ENCODE measurements at places on chromosomes 4 and X.

GRCh38 chr4:176642472-176642871, 150.2 kb downstream of the VEGFC start:
- no peak for DNase-seq
- no peaks in the 10 kb centered on the region for H3K4me1 ChIP-seq
- no peaks in the 10 kb centered on the region for H3K27me3 ChIP-seq
- no peak overlapping the region for H3K27ac ChIP-seq
- H3K36me3 ChIP-seq = no peaks in the 10 kb centered on the region

GRCh38 chr4:118173956-118174725, 139.9 kb downstream of the NDST3 start:
- H3K36me3 ChIP-seq = no peaks in the 10 kb centered on the region
- H3K27me3 ChIP-seq = peaks cover 16% of the 10 kb centered on the region
- peaks cover 4% of the 10 kb centered on the region for H3K4me1 ChIP-seq
- DNase-seq = no peak
- H3K27ac ChIP-seq = no peak overlapping the region
- no peak overlapping the region for H3K4me3 ChIP-seq

DNA sequence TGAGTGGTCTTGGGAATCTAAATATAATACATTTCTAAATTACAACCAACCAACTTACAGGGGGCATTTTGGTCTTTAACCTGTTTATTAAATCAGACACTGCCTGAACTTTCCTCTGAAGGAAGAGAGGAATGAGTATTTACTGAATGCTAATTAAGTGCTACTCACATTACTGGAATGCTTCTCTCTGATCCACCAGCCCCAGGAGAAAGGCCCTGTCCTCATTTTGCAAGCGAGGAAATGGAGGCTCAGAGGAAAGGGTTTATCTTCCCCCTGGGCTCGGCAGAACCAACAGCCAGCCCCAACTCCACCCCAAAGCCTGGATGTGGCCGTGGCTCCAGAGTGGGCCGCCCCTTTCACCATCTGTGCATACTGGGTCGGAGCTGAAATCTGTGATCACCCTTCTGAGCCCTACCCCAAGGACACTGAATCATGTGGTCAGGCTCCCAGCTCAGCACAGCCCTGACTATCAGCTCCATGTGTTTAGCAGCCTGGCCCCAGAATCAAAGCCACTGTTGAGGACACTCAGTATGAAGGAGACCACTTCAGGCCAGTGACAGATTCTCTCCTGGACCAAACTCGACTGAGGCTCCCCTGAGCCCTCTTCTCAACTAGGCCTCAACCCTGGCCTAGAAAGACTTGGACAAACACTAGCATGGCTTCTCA, 56.7 kb upstream of the ENPP6 start:
- peaks cover 8% of the 10 kb centered on the region for H3K36me3 ChIP-seq
- no peak overlapping the region for H3K4me3 ChIP-seq
- no peak for DNase-seq
- peaks cover 13% of the 10 kb centered on the region for H3K4me1 ChIP-seq

- no peak for DNase-seq
- no peak overlapping the region for H3K4me3 ChIP-seq
- H3K36me3 ChIP-seq = no peaks in the 10 kb centered on the region
- H3K4me1 ChIP-seq = peaks cover 4% of the 10 kb centered on the region
- no peak overlapping the region for H3K27ac ChIP-seq
- H3K27me3 ChIP-seq = no peaks in the 10 kb centered on the region
These were observed 7.9 kb upstream of the SERTM2 start for GRCh38 chrX:111503485-111503993.

DNA sequence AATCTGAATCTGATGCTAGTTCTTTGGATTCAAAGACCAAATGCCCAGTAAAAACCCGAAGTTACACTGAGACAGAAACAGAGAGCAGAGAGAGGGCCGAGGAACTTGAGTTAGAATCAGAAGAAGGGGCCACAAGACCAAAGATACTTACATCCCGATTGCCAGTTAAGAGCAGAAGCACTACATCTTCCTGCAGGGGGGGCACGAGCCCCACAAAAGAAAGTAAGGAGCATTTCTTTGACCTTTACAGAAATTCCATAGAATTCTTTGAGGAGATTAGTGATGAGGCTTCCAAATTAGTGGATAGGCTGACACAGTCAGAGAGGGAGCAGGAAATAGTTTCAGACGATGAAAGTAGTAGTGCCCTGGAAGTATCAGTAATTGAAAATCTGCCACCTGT, 309.3 kb downstream of the ANK2 start:
- peaks cover 15% of the 10 kb centered on the region for H3K4me1 ChIP-seq
- no peak for DNase-seq
- H3K27ac ChIP-seq = no peak overlapping the region
- H3K36me3 ChIP-seq = no peaks in the 10 kb centered on the region
- peaks cover 7% of the 10 kb centered on the region for H3K27me3 ChIP-seq
- no peak overlapping the region for H3K4me3 ChIP-seq

GRCh38 chrX:44063606-44064005, 90.4 kb upstream of the NDP start:
- no peaks in the 10 kb centered on the region for H3K27me3 ChIP-seq
- H3K4me3 ChIP-seq = no peak overlapping the region
- H3K27ac ChIP-seq = no peak overlapping the region
- H3K36me3 ChIP-seq = peaks cover 2% of the 10 kb centered on the region

DNA sequence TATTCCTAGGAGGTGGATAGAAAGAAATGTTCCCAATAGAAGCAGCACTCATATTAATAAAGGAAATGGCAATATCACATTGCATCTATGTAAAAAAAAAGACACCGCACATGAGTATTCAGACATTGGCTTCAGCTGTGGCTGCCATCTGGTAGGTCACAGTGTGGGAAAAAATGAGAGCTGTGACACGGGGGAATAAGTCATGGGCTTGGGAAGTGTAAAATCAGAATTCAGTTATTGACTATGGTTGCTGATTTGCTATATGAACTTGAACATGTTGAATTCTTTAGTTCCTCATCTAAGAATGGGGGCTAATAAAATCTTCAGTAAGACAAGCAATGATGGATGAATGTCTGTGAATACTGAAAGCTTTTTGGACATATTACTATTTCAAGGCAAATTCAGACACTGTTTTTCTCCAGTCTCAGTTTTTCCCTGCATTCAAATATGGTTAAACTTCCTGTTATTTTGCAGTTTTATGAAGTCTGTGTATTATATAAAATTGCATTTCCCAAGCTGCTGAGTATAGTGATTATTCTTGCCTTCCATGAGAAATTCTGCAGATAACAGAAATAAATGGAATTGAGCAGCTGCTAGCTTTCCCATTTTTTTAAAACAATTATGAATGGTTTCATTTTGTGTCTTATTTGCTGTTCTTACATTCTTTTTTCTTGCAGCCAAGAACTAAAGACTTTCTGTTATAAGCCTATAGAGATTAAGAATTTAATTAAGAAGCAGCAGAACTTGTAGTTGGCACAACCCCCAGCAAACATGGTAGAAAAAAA, 221.0 kb downstream of the ANKRD50 start:
- H3K27me3 ChIP-seq = no peaks in the 10 kb centered on the region
- no peak overlapping the region for H3K4me3 ChIP-seq
- no peak for DNase-seq
- H3K27ac ChIP-seq = no peak overlapping the region

DNA sequence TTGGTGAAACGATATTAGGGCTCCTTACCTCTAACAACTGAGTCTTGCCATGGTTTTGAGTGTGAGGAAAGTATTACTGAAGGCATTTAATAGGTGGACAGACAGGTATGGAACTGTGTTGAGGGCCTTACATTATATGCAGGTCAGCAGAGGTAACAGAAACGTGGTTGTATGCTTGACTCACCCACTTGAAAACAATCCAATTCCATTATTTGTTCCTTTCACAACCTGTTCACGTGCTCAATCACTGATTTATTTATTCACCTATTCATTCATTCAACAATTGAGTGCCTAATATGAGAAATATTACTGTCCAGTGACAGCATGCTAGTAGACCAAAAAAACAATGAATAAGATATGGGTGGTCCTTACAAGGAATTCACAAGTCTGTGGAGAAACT, 33.3 kb upstream of the PPARGC1A start:
- DNase-seq = no peak
- H3K4me3 ChIP-seq = no peak overlapping the region
- no peaks in the 10 kb centered on the region for H3K4me1 ChIP-seq
- no peaks in the 10 kb centered on the region for H3K36me3 ChIP-seq
- H3K27me3 ChIP-seq = no peaks in the 10 kb centered on the region

GRCh38 chr4:156173937-156174336, 220.3 kb upstream of the CTSO start:
- no peak overlapping the region for H3K27ac ChIP-seq
- H3K4me1 ChIP-seq = no peaks in the 10 kb centered on the region
- H3K36me3 ChIP-seq = no peaks in the 10 kb centered on the region
- H3K4me3 ChIP-seq = no peak overlapping the region

Measured in T-helper 17 cell (primary cell).